ENCODE measurements at places on chromosomes 3 and 15.

- no peak for DNase-seq
Observed at GRCh38 chr15:43799209-43799944, 643 bp downstream of the SERINC4 start.

GRCh38 chr3:177190756-177191681 lies 6.3 kb downstream of the TBL1XR1 start:
- peak; percentile 47 for DNase-seq

DNA sequence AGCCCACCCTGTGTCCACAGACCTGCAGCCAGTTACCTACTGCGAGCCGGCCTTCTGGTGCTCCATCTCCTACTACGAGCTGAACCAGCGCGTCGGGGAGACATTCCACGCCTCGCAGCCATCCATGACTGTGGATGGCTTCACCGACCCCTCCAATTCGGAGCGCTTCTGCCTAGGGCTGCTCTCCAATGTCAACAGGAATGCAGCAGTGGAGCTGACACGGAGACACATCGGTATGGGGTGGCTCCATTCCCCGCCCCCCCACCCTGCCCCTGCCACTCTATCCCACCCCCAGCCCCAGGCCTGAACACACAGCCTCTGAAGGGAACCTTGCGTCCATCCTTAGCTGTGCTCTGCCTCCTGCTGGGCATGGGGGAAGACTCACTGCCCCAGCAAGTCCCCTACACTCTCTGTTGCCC lies 73.2 kb downstream of the AAGAB start:
- no peak for DNase-seq

GRCh38 chr15:58344213-58345070 lies 87.3 kb upstream of the LIPC start:
- DNase-seq, result no peak

- DNase-seq, result no peak
Observed at GRCh38 chr3:76310667-76311066, 525.3 kb upstream of the ZNF717 start.

DNA sequence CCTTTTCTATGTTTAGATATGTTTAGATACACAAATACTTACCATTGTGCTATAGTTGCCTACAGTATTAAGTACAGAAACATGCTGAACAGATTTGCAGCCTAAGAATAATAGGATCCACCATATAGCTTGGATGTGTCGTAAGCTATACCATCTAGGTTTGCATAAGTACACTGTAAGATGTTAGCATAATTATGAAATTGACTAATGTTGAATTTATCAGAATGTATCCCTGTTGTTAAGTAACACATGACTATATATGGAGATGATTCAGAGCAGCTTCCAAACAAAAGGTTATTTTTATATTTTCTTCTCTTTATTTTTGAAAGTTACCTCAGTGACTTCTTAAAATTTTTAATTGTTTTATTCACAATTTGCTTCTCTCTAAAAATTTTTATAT lies 2.4 kb downstream of the SLC28A2 start:
- no peak for DNase-seq

Data from NCI-H2227 treated with DMSO at 0.1 percent for 48 hours (cell line).